ENCODE measurements at places on chromosomes 12 and 14.

DNA sequence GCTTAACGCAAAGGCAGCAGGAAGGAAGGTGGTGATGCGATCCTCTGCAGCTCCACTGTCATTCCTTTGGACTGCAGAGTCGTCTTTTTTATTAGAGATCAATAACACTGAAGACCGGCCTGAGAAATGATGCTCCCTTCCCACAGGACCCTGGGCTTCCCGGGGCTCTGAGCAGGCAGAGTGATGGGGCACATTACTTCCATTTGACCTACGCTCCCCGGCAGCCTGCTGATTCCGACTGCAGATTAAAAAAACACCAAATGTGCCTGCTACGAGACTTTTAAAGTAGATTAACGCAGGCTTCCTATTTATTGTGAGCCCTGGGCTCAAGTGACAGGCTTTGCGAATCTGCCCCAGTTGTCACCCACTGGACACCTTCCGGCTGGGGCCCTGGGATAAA lies 37.5 kb downstream of the KCNA1 start:
- no peak for DNase-seq
- H3K36me3 ChIP-seq, result no peaks in the 10 kb centered on the region
- no peak overlapping the region for H3K4me3 ChIP-seq
- H3K27me3 ChIP-seq, result peaks cover 3% of the 10 kb centered on the region
- H3K4me1 ChIP-seq, result no peaks in the 10 kb centered on the region

DNA sequence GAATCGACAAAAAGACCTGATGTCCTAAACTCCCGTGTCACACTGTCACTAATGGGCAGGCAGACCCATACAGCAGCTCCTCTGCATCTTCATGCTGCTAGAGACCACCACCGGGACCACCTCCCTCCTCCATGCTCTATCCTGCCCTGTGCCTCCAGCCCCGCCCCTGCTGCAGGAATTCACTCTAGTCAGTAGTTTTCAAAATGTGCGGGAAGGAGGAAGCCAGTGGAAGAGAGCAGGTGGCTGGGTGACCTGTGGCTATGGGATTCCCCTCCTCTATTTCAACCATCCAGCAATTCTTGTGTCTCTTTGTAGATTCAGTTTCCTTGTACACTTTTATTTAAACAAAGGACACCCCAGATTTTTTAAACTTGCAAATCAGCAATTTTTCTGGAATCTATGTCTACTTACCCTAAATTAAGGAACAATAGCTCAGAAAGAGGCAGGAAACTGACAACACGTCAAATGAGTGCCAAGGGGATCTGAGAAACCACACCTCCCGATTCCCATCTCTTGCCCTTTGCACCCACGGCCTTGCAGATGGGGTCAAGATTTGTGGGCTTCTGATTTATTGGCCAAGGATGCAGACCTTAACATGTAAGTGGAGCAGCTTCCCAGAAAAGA lies 20.4 kb upstream of the MAP1LC3B2 start:
- no peak overlapping the region for H3K27ac ChIP-seq
- H3K36me3 ChIP-seq, result no peaks in the 10 kb centered on the region
- DNase-seq, result no peak
- H3K4me1 ChIP-seq, result peaks cover 8% of the 10 kb centered on the region
- no peaks in the 10 kb centered on the region for H3K27me3 ChIP-seq

- H3K27me3 ChIP-seq, result no peaks in the 10 kb centered on the region
- no peak for DNase-seq
- H3K4me1 ChIP-seq, result no peaks in the 10 kb centered on the region
- H3K27ac ChIP-seq, result no peak overlapping the region
- H3K4me3 ChIP-seq, result no peak overlapping the region
- no peaks in the 10 kb centered on the region for H3K36me3 ChIP-seq
Observed at GRCh38 chr12:63220921-63221320, 69.9 kb upstream of the AVPR1A start.

GRCh38 chr14:103819503-103820307 lies 27.7 kb downstream of the PPP1R13B start:
- no peak overlapping the region for H3K4me3 ChIP-seq
- no peak for DNase-seq
- peak overlapping the region; percentile 7 for H3K27ac ChIP-seq

GRCh38 chr14:23141706-23142444 lies 22.8 kb upstream of the CEBPE start:
- no peaks in the 10 kb centered on the region for H3K4me1 ChIP-seq
- peaks cover 14% of the 10 kb centered on the region for H3K27me3 ChIP-seq
- DNase-seq, result no peak
- H3K36me3 ChIP-seq, result no peaks in the 10 kb centered on the region
- H3K27ac ChIP-seq, result no peak overlapping the region

- peaks cover 8% of the 10 kb centered on the region for H3K4me1 ChIP-seq
- H3K27me3 ChIP-seq, result no peaks in the 10 kb centered on the region
- peak overlapping the region; percentile 81 for H3K27ac ChIP-seq
- no peak for DNase-seq
- peak overlapping the region; percentile 89 for H3K4me3 ChIP-seq
- H3K36me3 ChIP-seq, result no peaks in the 10 kb centered on the region
Observed at GRCh38 chr12:89523843-89524540, 604 bp downstream of the GALNT4 start.

GRCh38 chr12:64666054-64666914 lies 56.0 kb downstream of the RASSF3 start:
- no peak overlapping the region for H3K4me3 ChIP-seq
- peak overlapping the region; percentile 91 for H3K27ac ChIP-seq
- H3K4me1 ChIP-seq, result peaks cover 65% of the 10 kb centered on the region
- no peaks in the 10 kb centered on the region for H3K27me3 ChIP-seq
- no peak for DNase-seq

DNA sequence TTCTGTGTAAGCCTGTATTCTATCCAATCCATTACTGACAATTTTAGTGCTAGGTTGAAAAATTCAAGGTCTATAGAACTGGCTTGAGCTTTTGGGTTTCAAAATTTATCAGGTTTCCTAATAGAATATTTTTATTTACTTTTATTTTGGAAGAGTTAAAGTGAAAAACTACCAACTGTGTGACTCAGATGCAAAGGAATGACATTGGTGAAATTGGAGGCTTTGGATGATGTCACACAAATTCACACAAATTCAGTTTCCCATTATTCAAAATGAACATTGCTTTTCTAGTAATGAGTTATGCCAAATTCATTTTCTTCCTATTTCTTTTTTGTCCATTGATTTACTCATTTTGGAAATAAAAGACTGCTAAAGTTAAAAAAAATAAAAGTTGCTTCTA lies 186.9 kb downstream of the ALX1 start:
- no peaks in the 10 kb centered on the region for H3K27me3 ChIP-seq
- no peaks in the 10 kb centered on the region for H3K36me3 ChIP-seq
- no peak for DNase-seq
- H3K4me3 ChIP-seq, result no peak overlapping the region

All from T-cell (primary cell).